T-helper 2 cell (primary cell): ENCODE measurements at places on chromosomes 7 and 10.

- peak; percentile 32 for DNase-seq
These were observed 84.8 kb upstream of the COL13A1 start for GRCh38 chr10:69716711-69717560.

DNA sequence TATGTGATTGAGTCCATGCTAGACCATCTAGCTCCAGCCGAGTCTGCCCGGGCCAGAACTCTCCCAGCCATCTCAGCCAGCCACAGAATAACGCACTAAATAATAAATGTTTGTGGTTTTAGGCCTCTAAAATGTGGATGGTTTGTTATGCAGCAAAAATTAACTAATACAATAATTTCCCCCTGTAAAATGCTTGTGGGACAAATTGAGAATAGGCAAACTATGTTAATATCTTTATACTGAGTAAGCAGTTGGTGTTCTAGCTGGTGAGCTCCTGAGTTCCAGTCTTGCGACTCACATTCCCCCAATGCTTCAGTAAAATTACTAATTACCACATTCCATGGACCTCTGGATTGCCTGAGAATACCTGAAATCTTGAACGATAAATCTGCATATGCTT, 316.8 kb upstream of the NFE2L3 start:
- DNase-seq = no peak

DNA sequence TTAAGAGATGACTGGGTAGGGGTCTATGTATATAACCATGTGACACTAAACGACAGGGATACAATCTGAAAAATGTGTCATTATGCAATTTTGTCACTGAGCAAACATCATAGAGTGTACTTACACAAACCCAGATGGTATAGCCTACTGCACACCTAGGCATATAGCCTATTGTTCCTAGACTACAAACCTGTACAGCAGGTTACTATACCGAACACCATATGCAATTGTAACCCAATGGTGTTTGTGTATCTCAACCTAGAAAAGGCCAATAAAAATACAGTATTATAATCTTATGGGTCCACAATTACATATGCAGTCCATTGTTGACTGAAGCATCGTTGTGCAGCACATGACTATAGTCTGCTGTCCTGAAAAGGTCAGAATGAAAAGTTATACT, 22.9 kb downstream of the STRIP2 start:
- DNase-seq = no peak

DNA sequence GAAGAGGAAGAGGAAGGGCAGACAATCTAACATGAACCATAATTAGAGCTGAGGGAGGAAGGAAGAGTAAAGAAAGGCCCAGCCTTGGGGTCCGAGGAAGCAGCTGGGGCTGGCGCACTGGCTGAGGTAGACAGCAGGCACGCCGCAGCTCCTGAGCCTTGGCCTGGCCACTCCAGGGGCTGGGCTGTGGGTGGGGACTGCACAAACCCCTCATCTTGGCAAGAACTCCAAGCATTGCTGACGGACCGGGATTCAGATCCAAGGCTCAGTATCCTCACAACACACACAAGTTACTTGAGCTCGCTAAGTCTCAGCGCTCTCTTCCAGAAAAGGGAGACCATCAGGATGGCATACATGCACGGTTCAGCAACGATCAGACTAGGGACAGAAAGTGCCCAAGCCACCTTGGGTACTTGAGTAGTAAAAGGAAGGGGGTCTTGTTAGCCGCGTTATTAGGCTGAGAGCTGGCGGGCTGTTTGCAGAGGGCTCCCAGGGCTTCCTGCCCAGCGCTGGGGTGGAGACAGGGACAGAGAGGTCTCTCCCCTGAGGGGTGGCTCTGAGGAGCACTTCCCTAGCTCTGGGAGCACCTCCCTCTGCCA, 4.5 kb downstream of the TNS3 start:
- no peak for DNase-seq

- no peak for DNase-seq
These were observed 21.4 kb downstream of the PRKAR2B start for GRCh38 chr7:107065929-107066247.

DNA sequence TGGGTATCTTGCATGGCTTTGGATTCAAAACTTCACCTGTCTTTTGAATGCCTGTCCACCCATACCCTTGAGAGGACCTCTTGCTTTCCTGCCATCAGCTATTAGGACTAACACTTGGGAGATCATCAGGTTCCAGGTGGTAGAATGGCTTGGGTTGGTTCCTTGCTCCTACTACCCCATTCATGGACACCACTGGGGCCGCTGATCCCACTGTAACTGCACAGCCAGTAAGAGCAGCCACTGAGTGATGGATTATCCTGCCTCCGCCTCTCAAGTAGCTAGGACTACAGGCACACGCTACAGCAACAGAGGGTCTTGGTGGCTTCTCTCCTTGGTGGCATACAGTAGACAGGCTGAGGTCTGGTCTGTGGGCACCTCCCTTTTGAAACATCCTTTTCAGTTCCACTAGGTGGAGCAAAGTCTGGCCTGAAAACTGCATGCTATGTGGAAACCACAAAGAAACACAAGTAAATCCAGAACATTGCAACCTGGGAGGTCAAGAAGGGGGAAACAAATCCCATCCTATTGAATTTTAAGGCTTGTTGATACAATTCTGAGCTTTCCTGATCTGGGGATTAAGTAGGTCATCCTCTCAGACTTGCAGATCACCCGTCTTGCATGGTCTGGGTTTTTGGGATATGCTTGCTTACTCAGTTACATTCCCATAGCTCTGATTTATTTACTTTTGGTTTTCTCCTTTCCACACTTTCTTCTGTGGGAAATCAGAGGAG, 9.4 kb downstream of the WBP1L start:
- DNase-seq = no peak

GRCh38 chr10:97043563-97043855, 142.2 kb downstream of the SLIT1 start:
- DNase-seq = no peak

DNA sequence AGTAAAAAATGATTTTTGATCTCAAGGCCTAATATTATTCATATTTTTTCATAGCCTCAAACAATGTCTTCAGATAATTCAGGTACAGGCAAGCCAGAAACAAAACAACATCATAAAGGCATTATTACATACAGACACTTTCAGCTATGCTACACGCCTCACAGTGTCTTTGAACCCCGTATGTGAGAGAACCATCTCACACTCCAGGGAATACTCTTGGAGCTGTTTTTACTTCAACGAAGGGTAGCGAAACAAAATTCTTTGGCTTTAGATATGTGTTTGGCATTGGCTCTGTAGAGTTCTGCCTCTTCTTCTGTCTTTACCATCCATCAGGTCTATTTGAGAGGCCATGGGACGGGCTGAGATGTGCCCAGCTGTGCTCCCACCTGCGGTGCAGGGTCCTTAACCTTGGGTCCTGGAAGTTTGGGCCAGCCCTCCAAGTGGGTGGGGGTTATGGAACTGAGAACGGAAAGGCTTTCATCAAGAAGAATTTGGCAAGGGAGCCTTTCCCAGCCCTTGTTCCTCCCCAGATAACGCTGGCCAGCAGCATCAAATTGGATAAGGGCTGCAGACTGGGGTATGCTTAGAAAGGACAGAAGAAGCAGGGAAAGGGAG, 276.9 kb downstream of the TCF7L2 start:
- no peak for DNase-seq

DNA sequence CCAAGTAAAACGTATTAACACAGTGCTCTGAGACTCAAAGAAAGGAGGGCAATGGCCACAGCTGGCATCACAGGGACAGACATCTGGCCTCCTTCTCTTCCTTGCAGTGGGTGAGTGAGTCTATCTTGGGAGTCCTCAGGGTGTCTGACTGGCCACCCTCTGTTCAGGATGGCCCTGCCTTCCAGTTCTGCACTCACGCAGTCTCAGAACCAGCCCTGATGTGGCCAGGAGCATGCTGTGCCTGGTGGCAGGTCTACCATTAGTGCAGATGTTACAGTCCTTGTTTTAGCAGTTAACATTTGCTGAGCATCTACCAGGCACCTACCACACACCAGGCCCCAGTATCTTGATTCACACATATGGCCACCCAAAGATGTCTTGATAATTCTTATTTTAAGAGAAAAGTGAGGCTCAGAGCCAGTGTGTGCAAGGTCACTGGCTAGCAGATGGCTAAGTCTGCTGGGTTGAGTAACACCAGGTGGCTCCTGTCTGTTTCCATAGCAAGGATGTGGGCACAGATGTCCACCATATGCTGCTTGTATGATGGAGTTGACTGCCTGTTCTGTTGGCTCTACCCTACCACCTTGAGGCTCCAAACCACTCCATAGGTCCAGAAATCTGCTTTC, 23.2 kb upstream of the ARHGAP22 start:
- no peak for DNase-seq

GRCh38 chr7:151595702-151596350, 76.1 kb upstream of the RHEB start:
- DNase-seq = no peak

- DNase-seq = no peak
These were observed 10.4 kb downstream of the KLHL7 start for GRCh38 chr7:23115991-23116390.

- peak; percentile 27 for DNase-seq
These were observed 1.2 kb downstream of the AGAP3 start for GRCh38 chr7:151087245-151088018.

- DNase-seq = no peak
These were observed 42.0 kb upstream of the NMT2 start for GRCh38 chr10:15210521-15210920.

GRCh38 chr7:102459221-102459844, 5.3 kb downstream of the ALKBH4 start:
- DNase-seq = no peak

DNA sequence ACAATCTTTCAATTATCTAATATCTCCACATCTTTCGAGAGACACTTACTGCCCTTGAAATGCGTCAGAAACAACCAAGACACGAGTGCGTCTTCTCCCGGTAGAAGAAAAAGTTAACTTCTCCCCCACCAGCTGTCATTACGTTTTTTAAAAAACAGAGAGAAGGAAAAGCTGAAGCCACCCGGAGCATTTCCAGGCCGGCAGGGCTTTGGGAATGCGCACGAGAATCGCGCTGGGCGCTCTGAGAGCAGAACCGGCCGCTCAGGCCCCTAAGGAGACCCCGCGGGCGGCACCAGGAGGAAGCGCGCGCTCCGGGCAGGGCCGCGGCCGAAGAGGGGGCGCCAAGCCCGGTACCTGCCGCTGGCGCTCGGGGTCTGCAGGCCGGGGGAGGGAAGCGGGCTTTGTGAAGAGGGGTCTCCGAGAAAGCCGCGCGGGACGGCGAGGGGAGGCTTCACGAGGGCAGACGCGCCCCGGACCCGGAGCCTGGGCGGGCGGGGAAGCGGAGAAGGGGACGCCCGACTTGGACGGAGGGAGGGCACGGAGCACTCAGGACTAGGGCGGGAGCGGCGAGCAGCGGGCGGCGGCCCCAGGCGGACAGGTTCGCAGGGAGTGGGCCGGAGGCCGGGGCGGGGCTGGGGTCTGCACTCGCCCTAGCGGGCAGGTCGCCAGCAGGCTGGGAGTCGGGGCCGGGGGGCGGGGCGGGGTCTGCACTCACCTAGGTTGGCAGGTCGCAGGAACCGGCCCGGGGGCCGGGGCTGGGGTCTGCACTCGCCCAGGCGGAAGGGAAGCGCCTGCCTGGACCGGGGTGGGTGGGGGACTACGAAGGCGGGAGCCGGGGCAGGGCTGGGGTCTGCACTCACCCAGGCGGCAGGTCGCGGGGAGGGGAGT, 932 bp downstream of the ESYT2 start:
- no peak for DNase-seq

DNA sequence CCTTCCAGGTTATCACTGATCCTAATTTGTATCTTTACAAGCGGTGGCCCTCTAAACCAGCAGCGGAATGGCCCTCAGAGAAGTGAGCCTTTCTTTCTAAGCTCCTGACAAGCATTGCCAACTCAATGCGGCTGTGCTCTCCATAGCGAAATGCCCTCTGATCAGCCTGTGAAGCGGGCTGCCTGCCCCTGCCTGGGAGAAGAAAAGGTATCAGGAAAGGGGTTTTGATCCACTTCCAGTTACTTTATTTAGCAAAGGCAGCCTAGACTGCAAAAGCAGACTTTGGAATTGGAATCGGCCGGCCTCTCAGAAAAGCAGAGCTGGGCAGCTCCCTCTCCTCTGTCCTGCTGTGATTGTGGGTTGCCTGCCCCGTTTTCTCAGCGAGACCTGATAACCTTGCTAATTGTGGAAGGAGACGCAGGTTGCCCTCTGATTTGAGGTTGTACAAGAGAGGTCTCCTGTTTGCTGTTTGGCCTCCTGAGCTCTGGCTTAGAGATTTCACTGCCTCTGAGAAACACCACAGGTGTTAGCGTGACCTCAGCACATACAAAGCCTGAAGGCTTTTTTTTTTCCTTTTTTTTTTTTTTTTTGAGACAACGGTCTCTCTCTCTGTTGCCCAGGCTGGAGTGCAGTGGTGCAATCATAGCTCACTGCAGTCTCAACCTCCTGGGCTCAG, 53.9 kb upstream of the SH2B2 start:
- DNase-seq = no peak

DNA sequence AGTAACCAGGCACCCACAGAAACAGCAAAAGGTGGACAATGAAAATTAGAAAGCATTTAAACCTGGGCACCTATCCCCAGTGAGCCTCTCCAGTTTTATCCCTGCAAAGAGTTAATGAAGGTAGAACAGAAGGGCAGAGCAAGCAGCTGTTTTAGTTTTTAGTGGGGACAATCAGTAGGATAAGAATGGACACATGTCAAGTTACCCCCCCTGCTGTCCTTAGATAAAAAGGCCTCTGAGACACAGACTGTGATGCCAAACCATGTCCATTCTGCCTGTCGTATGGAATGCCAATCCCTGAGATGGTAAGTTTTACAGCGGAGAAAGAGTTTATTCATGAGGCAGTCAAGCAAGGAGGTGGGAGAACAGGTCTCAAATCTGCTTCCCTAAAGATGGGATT, 162.6 kb upstream of the AGR3 start:
- DNase-seq = no peak

DNA sequence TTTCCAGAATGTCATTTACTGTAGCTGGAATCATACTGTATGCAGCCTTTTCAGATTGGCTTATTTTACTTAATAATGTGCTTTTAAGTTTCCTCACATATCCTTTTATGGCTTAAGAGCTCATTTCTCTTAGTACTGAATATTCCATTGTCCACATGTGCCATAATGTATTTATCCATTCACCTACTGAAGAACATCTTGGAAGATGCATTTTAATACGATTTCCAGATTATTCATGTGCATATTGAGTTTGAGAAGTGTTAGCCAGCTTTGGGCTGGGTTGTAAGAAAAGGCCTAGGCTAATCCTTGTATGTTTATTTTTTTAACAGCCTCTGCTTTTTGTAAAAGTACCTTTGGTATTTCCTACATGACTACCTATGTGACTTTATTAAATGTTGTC, 109.3 kb upstream of the MDFIC start:
- no peak for DNase-seq

DNA sequence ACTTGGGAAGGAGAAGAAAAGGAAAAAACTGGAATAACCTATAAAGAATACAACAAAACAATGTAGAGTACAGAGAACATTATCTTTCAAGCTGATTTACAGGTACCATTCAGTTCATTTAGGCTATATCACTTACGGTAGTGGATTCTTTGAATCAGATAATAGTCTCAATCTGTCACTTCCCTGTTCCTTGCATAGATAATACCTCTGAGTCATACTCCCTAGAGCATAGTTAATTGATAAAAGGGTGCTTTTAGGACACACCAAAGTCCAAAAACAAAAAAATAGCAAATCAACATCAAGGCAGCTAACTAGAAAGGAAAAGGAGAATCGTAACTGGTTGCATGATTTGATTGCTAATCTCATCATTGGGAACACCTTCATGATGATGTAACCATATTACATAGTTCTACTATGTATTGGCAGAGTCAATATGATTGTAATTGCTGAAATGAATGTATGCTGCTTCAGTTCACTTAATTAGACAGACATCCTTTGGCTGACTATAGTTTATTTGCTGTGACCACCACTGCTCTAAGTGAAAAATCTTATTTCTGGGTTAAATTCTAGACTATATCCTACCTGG, 844.4 kb downstream of the GATA3 start:
- DNase-seq = peak; percentile 53

- no peak for DNase-seq
These were observed 58.6 kb downstream of the LAMB4 start for GRCh38 chr7:108071551-108071950.
